ENCODE measurements at places on chromosomes 5 and 9.

GRCh38 chr5:127585661-127586060, 63.2 kb upstream of the CTXN3 start:
- no peak for DNase-seq

GRCh38 chr5:176879663-176880361, 19.3 kb downstream of the HK3 start:
- no peak for DNase-seq

GRCh38 chr5:36385495-36385894, 83.8 kb upstream of the RANBP3L start:
- no peak for DNase-seq

GRCh38 chr5:62308439-62308838, 2.4 kb downstream of the KIF2A start:
- DNase-seq: no peak

DNA sequence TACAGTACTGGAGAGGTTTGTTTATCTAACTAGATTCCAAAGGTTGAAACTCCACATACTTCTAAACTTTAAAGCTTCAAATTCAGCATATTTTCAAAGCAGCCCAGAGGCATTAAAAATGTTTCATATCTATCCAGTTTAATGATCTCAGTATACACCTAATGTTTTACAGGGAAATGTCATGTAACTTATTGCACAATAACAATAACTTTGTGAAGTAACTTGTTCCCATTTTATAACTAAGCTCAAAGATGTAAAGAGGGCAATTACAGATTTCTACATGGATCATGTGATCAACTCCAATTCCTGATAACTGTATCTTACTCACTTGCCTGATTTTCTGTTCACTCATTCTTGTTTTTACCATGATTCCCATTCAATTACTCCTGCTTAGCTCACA, 610.0 kb downstream of the TAF11L14 start:
- no peak for DNase-seq

- no peak for DNase-seq
These were observed 60.5 kb downstream of the TLE1 start for GRCh38 chr9:81628897-81629296.

DNA sequence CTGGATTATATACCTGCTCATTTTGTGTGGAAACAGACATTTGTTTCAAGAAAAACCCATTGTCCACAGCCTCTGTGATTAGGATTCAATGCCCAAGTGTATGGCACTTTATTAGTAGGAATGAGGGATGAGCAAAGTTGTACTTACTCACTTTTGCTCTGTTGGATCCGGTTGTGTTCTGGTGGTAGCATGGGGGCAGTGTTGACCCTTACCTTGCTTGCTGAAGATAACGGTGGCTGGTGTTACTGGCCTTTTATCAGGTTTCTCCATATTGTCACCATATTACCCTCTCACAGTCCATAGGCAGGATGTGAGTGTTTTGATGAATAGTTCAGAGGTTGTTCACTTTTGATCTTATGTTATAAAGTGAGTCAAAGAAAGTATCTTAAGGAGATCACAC, 42.7 kb upstream of the NUDT12 start:
- DNase-seq: no peak
